ENCODE measurements at places on chromosomes 13 and 19.

- DNase-seq = no peak
Observed at GRCh38 chr19:28881616-28882015, 331.3 kb downstream of the UQCRFS1 start.

DNA sequence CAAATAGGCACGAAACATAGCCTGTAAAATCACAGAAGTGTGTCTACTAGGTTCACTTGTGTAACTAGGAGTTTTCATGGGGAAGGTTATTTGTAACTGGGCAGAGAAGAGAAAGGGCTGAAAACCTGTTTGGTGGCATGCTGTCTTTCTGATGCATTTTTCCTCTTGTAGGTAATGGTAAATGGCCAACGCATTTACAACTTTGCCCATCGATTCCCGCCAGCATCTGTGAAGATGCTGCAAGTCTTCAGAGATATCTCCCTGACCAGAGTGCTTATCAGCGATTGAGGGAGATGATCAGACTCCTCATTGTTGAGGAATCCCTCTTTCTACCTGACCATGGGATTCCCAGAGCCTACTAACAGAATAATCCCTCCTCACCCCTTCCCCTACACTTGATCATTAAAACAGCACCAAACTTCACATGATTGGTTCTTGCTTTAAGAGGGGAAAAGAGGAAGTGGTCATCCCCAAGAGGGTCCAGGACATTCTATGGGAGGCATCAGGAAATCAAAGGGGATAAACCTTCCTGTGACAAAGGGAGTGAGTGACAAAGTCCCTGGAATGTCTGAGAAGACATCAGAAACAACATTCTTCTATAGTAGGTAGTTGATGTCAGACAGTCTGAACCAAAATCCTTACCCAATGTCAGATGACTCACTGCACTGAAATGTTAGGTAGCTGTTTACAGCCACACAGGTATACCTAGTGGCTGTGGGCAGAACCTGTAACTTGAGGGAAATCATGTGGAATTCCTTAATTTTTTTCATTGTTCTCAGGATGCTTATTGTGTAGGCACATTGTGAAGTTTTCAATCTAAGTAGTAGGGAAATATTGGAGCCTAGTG lies 5.0 kb downstream of the LGALS14 start:
- no peak for DNase-seq

- no peak for DNase-seq
Observed at GRCh38 chr13:102275969-102276368, 125.9 kb downstream of the FGF14 start.

DNA sequence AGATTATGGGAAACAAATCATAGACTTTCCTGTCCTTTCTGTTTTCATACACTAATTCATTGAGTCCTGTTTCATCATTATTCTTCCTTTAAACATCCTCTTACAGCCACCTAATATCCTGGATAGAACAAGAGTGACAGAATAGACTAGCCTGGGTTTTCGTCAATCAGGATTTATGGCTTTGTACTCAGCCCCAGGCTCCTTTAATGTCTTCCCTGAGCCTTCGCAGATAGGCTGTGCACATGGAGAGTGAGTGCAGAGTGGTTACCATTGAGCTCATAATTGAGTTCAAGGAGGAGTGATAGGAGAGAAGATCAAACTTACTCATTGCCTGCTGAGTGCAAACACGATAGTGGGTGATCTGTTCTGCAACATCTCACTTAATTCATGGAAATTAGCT lies 304.9 kb downstream of the TDRD3 start:
- DNase-seq = no peak

GRCh38 chr19:47176627-47177090 lies 46.0 kb downstream of the SAE1 start:
- DNase-seq = peak; percentile 15

- DNase-seq = no peak
Observed at GRCh38 chr19:52296400-52296772, 583 bp upstream of the ZNF480 start.

GRCh38 chr13:75352641-75353327 lies 129.2 kb downstream of the TBC1D4 start:
- no peak for DNase-seq

- DNase-seq = no peak
Observed at GRCh38 chr19:44660081-44660480, 11.2 kb upstream of the CEACAM19 start.

DNA sequence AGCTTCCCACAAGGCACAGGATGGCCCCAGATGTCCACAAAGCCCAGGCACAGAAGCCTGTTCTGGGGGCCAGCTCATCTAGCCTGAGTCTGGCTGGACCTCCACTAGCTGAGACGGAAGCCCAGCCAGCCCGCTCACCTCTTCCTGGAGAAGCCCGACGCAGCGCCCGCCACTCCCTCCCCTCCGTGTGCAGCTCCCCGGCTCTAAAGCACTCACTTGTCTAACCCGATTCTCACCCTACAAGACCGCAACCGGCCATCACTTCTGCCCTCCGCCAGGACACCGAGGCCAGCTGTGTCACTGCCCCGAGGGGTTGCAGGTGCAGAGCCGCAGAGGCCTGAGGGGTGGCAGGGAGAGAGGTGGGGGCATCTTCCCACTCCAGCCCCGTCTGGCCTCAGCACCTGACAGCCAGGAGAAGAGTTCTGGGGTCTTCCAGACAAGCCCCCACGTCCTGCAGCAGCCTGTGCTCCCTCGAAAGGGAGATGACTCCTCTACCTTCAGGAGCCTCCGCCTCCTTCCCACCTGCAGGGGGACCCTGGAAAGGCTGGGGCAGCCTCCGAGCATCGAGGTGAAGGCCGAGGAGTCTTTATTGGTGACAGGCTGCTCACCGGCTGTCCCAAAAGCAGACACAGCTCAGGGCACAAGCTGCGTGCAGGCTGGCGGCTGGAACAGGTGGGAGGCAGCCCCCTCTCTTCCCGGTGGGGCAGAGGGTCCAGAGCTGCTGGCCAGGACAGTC lies 5.9 kb upstream of the DIRAS1 start:
- no peak for DNase-seq

DNA sequence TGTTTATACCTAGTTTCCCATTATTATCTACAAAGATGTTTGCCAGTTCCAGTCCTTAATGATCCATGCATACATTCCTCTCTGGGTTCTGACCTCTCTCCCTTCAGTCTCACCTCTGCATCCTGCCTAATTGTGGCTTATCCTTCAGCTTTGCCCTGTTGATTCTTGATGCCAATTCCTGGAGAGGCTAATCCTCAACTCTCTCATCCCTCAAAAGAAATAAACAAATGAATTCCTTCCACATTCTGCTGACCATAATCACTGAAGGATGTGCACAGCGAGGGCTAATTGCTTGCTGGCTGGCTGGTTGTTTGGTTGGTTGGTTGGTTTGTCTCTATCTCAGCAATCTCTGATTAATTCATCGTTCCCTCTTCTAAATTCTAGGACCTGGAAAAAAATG lies 113.8 kb downstream of the IRS2 start:
- DNase-seq = no peak
